ENCODE measurements at places on chromosomes 7 and 10. TPM values are rescaled to one million over a fixed set of nuclear protein-coding genes. Genes with fewer than 3 reads are reported as not detected.

GRCh38 chr10:28403090-28403489, 100.2 kb upstream of the MPP7 start:
- DNase-seq: no peak

DNA sequence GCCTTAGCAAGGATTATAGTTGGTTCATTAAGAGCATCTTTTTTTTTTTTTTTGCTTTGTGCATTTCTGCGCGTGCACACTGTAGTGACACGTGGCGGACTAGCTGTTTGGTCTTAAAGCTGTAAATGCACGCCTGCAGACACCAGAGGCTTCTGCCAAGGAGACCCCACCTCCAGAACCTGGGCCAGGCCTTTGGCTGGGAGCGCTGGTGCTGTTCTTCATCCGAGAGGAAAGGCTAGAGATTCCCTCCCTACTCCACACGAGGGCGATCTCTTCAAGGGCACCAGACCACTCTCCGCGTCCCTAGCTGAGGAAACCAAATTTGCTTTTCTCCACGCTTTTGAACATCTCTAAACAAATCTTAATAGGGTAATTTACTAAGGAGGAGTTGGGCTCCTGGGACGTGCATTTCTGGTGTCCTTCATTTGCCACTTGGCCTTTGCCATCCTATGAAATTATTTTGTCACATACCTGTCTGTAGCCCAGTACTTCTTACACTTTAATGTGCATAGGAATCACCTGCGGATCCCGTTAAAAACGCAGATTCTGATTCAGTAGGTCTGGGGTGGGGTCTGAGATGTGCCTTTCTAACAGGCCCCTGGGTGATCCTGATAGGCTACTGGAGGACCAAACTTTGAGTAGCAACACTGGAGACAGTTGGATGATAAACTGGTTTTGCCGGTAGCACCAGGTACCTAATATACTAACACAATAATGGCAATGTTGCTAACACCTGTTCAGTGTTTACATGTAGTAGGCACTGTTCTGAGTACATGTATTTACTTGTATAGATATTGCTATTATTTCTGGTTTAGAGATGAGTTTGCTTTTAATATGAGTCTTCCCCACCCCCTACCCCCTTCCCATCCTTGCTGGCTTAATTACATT, 1.3 kb upstream of the SLC26A5 start:
- peak; percentile 15 for DNase-seq

DNA sequence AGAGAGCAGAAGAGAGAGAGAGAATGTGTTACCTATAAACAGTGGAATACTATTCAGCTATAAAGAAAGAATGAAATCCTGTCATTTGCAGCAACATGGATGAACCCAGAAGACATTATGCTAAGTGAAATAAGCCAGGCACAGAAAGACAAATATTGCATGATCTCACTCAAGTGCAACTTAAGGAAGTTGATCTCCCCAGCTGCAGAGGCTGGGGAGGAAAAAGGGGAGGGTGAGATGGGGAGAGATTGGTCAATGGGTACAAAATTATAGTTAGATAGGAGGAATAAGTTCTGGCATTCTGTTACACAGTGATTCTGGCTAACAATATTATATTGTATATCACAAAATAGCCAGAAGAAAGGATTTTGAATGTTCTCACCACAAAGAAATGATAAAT, 11.2 kb upstream of the JAZF1 start:
- no peak for DNase-seq

DNA sequence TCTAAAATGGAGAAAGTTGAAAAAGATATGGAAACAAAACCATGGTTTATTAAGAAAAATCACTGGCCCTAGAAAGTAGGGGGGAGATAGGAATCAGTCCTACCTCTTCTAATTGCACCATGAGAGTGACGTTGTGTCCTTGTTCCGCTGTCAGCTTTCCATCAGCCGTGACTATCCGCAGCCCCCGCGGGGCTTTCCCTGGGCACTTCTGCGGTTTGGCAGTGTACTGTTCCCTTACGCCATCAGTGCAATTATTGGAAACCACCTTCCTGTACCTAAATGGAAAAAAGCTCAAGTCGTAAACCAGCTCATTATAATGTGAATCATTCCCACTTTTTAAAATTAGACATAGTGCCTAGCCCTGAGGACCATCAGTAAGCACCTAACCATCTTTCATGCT, 512.2 kb downstream of the SORCS1 start:
- DNase-seq: no peak

The NPTX2 gene
- 10.4 TPM for polyA plus RNA-seq

Measured in muscle of arm (tissue), 14 donors.